ENCODE measurements at places on chromosomes 7 and 10.

- DNase-seq, result no peak
Observed at GRCh38 chr7:20459419-20459818, 128.7 kb downstream of the ITGB8 start.

GRCh38 chr10:60427148-60427547 is 37.5 kb upstream of the ANK3 start:
- DNase-seq, result no peak

DNA sequence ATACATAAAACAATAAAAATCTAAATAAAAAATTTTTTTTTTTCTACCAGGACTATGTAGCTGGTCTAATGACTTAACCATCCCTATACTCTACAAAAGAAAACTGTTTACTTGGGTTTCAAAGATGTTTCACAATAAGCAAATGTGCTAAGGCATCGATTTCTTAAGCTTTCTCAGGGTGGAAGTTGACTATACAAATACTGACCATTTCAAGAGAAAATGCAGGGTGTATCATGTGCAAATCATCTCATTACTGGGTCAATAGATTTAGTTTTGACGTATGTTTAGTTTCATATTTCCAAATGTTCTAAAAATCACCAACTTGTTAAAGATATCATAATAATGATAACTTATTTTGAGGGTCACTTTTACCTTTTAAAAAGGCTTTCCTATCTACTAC is 7.5 kb downstream of the NRP1 start:
- no peak for DNase-seq

- peak; percentile 35 for DNase-seq
Observed at GRCh38 chr10:9211228-9211627, 1156.7 kb downstream of the GATA3 start.

GRCh38 chr7:167976-168791 is 24.2 kb upstream of the FAM20C start:
- no peak for DNase-seq

DNA sequence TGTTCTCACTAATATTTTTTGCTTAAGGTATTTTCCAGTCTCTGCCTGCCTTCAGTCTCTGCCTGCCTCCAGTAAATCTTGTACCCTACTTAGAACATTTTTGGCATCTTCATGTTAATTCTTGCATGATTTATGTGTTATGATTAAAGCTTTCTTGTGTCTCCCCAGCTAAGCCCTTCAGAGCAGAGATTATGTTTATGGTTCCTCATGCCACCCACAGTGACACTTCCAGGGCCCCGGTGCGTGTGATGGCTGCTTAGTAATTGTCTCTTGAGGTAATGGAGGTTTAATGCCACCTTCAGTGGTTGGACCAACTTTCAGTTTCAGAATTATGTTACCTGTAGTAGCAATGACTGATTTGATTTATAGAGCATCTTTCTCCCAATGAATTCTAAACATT is 70.6 kb upstream of the MET start:
- no peak for DNase-seq

DNA sequence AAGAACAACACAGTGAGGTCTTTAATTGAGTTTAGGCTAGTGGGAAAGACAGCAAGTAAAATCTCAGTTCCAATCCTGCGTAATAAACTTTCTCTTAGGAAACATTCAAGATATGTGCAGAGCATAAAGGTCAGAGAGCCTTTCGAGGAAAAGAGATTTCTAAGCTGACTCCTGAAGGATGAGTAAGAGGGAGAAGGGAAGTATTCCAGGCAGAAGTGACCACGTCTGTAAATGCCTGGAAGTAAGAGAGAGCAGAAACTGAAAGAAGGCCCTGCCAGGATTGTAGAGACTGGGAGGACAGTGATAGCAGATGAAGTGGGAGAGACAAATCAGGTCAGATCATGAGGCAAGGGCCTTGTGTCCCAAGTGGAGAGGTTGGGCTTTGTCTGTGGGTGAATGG is 41.8 kb downstream of the PNLIPRP3 start:
- no peak for DNase-seq

GRCh38 chr7:29401769-29402168 is 161.9 kb upstream of the PRR15 start:
- DNase-seq, result no peak

DNA sequence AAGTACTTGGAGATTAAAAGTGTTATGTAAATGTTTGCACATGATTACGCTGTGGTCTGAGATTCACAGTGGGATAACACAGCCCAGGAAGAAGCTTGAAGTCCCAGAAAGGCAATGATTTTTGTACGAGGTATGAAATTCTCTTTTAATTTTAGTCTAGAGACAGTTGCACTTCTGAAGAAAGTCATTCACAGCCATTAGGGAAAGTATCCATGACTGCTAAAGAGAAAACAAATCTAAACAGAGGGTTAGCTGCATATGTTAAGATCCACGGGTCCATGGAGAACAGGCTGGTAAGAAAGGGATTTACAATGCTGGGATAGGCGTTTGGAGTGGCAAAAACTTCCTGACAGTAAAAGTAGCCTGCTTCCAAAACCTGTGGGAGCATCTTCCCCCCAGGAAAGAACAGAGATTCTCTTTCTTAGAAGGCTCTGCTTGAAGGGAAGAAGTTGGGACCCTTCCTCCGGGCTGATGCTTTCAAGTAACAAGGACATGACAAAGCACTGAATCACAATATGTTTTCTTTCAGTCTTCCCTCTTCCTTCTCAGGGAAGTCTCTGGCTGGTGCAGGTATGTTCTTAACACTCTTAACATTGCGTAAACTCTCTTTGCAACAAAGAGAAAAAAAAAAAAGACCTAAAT is 220.8 kb upstream of the CELF2 start:
- DNase-seq, result no peak

DNA sequence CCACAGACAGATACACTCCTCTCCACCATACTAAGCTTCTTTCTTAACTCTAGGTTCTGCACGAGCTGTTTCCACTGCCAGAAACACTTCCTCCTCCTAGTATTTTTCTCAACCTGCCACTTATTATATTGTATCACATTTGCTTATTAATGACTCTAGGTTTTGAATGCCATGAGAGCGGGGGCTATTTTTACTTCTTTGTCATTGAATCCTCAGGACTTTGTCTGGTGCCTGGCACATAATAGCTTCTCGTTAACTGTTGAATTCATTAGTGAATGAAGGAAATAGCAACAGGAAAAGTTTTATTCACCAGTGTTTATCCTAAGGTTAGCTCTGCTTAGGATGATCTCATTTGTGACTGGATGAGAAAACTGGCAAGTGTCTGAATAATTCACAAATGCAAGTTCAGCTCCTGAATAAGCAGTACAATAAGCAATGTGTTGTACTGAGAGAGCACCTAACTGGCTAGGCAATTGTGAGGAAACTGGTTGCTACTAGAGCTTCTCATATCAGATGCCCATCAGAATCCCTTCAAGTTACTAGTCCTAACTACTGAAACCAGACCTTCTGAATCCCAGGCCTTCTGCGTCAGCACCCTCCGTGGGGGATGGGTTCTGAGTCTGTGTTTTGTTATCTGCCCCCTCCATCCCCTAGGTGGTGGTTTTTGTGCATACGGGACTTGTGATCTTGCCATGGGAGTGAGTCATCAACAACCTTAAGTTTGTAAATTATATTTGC is 92.7 kb downstream of the LSMEM1 start:
- DNase-seq, result no peak

DNA sequence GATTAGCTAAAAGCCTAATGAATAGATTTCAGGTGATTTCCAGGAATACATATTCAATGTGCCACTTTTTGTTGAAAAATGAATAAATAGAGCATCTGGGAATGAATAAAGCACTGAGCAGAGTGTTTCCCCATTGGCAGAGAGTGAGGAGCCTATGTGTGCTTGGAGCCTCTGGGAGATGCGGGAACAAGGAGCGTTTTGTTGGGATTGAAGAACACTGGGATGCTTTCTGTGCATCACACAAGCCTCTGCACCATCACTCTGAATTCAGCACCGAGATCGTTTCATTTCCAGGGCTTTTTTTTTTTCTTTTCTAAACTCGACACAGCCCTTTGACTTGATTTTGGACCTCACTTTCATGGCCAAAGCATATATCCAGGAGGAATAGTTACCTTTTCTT is 111.4 kb downstream of the BAMBI start:
- no peak for DNase-seq

GRCh38 chr10:100878291-100878910 is 34.4 kb upstream of the SLF2 start:
- DNase-seq, result peak; percentile 91

- DNase-seq, result no peak
Observed at GRCh38 chr10:83724471-83725241, 414.7 kb upstream of the GHITM start.

DNA sequence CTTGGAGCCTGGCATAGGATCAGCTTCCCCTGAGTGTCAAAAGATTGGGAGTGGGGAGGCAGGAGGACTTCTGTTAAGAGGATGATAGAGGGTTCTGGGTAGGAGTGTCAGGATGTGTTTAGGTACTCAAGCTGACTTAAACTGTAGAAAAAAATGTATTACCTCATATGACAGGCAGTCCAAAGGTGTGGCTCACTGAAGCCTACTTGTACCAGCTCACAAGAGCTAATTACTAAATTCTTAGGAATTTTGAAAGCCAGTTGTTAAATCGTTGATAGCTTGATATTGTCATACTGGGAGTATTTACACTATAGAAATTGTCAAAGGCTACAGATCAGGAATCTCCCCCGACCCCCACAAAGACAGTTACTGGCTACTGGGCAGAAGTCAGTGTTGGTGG is 32.1 kb downstream of the FAS start:
- no peak for DNase-seq

DNA sequence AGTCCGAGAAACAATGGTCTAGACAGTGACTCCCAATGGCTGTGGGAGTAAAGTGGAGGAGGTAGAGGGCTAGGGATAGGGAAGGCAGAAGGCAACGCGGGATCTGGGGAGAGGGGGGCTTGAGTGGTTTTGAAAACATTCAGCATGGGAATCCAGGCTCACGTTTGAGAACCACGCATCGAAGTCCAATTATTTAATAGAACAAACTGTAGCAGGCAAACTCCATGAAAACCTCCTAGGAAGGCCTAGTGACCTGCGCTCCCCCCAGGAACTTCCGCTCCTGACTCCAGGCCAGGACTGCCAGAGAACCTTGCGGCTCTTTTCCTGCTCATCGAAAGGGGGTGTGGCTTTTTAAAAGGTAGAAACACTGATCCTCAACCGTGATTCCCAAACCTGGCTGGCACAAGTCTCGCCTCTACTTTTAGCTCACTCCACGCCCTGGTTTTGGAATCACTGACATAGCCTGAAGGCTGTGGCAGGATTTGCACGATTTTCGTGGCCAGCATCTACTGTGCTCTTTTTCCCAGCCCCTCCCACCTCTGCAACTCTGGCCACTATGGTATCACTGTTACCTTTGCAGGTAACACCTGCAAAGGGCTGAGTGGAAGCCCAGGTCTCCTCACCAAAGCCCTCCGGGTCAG is 43.4 kb downstream of the MYOF start:
- DNase-seq, result no peak

- DNase-seq, result no peak
Observed at GRCh38 chr10:88156341-88156740, 292.9 kb downstream of the PTEN start.

DNA sequence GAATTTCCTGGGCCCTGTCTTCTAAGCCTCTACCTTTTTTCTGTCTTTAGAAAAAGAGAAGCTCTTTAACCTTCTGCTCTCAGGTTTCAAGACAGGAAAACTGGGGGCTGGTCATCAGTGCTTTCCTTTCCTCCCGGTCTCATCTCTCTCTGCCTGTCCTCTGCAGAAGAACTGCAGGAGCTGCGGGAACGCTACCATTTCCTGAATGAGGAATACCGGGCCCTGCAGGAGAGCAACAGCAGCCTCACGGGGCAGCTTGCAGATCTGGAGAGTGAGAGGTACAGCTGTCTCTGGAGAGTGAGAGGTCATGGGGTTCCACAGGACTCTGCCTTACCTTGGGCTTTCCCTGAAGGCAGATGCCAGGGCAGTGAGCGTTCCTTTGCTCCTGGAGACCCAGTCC is 12.7 kb downstream of the CCDC136 start:
- DNase-seq, result no peak

DNA sequence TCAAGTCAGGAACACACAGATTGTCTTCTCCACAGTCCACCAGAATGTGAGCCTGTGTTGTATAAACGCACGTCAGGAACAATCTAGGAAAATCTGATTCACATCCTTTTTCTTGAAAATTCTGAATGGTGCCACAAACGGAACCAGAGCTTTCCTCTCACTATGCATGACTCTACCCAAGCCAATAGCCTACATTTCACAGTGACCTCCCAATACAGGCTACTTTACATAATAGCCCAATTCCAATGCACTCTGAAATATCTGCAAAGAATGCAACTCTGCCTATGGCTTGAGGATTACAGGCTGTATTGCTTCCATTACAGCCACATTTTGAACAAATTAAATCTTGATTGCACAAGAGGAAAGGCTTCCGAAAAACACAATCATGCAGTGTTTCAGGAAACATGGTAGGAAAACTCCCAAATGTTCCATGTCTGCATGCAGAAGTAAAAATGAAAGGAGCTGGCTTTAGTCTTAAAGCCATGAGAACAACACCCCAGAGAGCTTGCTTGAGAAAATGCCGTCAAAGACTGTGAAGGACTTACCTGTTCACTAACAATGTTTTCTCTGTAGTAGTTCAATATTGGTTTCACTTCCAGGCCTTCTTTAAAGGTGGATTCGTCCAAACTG is 113.9 kb downstream of the ITGA8 start:
- no peak for DNase-seq

DNA sequence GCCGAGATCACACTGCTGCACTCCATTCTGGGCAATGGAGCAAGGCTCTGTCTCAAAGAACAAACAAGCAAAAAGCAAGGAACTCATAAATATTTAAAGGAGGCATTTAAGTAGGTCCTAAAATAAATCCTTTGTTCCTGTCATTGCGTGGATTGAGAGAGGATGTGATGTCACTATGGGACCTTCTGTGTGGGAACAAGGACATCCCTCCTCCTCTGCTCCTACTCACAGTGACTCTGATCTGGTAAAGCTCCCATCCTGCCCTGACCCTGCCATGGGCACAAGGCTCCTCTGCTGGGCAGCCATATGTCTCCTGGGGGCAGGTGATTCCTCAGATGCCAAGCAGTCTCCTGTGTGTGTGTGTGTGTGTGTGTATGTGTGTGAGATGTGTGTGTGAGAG is 74.1 kb upstream of the PRSS58 start:
- DNase-seq, result no peak

- DNase-seq, result no peak
Observed at GRCh38 chr7:153258686-153259085, 499.1 kb downstream of the ACTR3B start.

DNA sequence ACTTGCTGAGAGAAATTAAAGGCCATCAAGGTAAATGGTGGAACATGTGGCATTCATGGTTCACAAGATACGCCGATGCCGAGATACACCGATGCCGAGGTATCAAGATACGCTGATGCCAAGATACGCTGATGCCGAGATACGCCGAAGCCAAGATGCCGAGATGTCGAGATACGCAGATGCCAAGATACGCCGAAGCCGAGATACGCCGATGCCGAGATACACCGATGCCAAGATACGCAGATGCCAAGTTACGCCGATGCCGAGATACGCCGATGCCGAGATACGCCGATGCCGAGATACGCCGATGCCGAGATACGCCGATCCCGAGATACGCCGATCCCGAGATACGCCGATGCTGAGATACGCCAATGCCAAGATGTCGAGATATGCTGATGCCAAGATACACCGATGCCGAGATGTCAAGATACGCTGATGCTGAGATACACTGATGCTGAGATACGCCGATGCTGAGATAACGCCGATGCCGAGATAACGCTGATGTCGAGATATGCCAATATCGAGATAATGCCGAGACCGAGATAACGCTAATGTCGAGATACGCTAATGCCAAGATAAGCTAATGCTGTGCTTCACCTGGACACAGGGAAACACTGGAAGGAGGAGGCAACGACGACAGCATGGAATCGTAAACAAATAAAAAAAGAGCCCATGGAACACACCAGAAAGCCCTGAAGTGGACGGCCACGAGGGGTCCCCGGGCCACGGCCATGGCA is 172.6 kb downstream of the MAD1L1 start:
- no peak for DNase-seq

Measured in Kasumi-1 (cell line).